ENCODE measurements at places on chromosomes 4 and X. TPM values are rescaled to one million over a fixed set of nuclear protein-coding genes. Genes with fewer than 3 reads are reported as not detected.

DNA sequence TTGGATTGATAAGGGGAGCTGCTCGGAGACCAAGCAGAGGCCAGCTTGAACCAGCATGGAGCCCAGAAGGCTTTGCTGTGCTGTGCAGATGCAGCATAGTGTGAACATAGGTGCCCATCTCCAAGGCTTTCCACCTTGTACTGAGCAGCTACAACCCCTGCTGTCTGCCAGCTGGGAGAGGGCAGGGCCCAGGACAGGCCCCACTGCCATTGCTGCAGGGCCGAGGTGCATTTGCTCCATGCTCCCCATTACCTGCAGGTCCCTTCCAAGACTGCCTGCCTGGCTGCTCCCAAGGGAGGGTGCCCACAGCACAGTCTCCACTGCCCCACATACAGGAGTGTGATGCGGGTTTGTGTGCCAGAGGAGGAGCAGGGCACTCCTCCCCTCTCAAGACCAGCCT lies 1016.0 kb upstream of the INTU start:
- DNase-seq: no peak

DNA sequence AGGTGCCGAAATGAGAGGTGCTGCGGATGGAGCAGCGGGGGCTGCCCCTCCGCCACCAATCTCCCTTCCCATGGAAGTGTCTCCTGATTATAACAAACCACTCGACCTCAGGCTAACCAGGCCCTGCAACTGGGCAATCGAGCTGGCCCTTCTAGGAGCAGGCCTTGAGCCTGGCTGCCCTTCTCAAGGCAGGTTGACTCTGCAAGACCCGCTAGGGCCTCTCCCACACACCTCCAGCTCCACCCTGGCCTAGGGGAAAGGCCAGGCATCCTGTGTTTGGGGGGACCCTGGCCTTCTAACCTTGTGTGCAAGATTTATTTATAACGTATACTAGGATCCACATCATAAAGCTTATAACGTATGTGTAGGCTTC lies 3.7 kb upstream of the BCOR start:
- DNase-seq: no peak

DNA sequence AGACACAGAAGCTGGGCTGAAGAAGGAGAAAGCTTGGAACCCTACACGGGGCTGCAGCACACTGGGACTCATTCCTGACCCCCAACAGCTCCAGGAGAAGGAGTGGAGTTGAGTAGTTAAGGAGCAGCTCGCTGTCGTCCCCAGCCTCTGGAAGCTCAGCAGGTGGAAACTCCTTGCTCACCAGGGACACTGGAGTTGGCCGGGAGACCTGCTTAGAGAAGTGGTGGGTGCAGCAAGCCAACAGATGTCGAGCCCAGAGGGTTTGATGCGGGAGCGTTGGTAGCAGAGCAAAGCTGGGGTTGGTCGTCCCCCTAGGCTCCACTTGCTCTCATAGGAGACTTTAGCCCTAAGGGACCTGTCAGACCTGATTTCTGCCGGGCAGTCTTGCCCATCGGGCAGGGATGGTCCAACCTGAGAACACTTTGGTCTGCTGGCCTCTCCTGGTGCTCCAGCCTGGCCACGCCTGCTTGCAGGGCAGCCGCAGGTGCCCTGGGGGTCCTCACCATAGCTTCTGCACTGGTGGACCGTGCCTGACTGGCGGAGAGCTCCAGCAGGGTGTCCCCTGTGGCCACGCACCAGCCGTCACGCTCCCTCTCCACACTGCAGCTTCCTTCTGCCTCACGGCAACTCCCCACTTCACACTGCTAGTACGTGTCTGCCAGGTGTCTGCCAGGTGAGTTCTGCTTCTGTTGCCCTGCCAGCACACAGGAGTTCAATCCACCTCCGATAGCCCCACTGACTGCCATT lies 353.7 kb downstream of the GASK1B start:
- peak; percentile 38 for DNase-seq

- DNase-seq: no peak
Measured at GRCh38 chrX:55135171-55135570, 46.4 kb downstream of the PAGE2 start.

GRCh38 chrX:31201503-31201902 lies 129.7 kb upstream of the FTHL17 start:
- DNase-seq: no peak

DNA sequence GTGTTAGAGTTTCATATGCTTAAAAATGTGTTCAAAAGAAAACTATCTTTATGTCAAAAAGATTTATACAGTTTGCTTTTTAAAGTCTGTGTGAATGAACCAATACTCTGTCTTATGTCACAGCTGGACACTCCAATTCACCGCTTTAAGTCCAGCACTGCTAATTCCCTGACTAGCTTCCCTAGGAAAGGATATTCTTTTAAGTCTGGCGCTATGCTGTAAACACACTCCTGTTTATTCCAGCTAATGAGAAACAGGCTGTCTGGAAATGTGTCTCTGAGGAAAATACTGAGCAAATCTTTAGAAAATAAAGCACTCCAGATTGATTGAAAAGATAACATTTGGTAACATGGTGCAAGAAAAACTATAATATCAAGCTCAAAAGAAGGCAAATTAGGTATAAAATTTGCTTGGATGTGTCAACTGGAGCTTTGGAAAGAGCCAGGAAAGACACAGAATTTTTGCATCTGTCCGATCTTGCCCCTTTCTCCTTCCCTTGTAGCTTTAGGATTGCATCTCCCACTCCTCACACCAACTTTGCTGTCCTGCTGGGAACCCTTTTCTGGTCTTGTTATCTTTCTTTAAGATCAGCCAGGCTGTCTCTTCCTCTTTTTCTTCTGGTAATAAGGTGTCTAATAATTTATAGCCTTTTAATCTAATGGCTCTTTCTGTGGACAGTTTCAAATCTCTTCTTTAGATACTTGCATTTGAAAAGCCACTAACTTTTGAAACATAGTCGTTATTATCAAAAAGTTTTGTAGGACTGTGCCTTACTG lies 40.9 kb upstream of the VEGFC start:
- DNase-seq: no peak

GRCh38 chr4:1137850-1138249 lies 24.5 kb upstream of the RNF212 start:
- DNase-seq: no peak

Gene ENAM
- total RNA-seq: 0.12 TPM

DNA sequence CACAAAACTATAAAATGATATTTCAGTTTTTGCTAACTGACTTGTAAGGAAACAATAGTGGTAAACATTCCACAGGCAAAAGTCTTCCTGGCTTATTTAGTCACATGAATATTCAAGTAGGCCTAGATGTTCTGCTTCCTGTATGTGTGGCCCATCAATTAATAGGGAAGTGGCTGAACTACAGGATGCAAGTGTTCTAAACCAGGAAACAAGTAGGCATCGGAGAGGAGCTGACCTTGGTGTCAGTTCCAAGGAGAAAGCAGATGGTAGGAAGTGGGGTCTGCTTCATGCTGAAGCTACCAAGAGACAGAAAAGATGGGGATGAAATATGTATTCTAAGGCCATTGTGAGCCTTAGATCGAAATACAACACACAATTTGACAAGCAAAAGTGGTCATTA lies 149.7 kb downstream of the ANTXR2 start:
- DNase-seq: no peak

DNA sequence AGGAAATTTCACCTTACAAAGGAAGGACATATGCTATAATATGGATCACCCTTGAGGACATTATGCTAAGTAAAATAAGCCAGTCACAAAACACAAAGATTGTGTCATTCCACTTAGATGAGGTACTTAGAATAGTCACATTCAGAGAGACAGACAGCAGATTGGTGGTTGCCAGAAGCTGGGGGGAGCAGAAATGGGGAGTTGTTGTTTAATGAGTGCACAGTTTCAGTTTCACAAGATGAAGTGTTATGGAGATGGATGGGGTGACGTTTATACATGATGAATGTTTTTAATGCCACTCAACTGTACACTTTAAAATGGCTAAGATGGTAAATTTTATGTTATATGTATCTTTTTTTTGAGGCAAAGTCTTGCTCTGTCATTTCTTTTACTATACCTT lies 14.8 kb upstream of the SPON2 start:
- DNase-seq: no peak

GRCh38 chr4:44662623-44663005 lies 11.2 kb upstream of the YIPF7 start:
- DNase-seq: no peak

DNA sequence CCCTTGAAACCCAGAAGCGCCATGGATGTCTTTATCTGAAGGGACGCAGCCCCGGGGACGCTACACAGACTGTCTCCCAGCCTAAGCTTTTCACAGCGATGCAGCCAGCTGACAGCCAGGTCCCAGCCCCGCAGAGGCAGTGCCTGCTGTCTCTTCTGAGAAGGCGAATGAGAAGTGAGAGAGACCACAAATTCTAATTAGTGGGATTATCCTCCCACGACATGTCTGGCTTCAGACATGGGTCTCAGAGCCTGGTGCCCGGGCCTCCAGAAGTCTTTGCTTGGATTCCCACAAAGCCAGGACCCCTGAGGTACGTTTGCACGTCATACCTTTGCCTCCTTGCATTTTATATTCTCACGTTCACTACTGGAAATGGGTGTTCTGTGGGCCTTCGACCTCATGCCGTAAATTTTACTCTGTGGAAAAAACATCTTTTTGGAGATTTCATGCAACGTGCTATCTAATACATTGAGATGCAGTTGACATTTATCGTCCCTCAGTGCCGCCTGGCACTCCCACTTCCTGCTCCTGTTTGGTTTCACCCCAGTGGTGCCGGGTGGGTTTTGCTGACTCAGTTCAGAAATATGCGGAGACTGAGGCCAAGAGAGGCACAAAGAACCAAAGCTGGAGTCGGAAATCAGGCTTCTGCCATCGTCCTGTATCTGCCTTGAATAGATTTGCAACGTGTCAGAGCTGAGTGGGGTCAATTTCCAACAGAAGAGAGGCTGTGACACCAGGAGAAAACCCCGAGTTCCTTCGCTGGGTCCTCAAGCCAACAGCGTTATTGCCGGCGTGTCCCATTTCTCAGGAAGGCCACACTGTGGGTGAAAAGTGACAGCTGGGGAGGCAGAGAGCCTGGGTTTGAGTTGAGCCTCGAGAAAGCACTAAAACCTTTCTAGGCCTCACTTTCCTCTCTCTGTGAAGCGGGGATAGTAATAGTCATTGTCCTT lies 114.4 kb downstream of the STK32B start:
- DNase-seq: no peak

GRCh38 chr4:84479663-84480062 lies 19.4 kb downstream of the NKX6-1 start:
- DNase-seq: no peak

GRCh38 chrX:71144651-71145050 lies at the start of gene NLGN3:
Gene NLGN3, plus strand, starts transcription at chrX:71144841. Its CDS starts 2,909 bp downstream, at chrX:71147750.
- DNase-seq: no peak

GRCh38 chr4:184648313-184649025 lies 778 bp downstream of the CASP3 start:
- peak; percentile 79 for DNase-seq

Gene PPP4R3C
- not detected for total RNA-seq

DNA sequence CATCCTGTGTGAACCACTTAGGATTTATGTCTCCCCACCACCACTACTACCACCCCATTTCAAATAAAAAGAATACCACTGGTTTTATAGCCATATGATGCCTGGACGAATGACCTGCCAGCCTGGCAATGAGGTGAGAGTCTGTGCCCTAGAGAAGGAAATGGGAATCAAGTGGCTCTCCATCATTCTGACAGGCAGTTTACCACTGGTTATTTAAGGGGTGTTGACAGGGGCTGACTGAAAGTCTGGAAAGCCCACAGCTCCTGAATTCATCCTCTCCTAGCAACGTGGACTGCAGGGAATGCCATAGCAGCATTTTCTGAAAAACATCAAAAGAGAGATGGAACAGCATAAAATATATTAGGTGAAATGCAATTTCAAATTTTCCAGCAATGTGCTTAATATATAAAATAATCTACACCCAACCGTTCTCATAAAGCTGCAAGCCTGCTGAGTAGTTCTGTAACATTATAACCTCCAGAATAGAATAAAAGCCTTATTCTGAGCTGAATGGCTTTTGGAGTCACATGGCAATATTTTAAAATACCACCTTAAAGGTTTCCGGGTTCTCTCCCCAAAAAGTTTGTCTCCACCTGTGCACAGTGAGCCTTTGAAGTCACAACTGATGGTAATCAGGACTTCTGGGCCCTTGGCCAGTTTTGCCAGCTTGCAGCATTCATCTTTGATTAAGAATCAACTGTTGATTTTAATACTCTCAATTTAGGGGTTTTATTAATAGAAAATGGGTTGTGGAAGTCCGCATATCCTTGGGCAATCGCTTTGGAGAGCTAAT lies 121.5 kb downstream of the DCTD start:
- no peak for DNase-seq

GRCh38 chr4:107561481-107561880 lies 158.6 kb downstream of the PAPSS1 start:
- DNase-seq: no peak

DNA sequence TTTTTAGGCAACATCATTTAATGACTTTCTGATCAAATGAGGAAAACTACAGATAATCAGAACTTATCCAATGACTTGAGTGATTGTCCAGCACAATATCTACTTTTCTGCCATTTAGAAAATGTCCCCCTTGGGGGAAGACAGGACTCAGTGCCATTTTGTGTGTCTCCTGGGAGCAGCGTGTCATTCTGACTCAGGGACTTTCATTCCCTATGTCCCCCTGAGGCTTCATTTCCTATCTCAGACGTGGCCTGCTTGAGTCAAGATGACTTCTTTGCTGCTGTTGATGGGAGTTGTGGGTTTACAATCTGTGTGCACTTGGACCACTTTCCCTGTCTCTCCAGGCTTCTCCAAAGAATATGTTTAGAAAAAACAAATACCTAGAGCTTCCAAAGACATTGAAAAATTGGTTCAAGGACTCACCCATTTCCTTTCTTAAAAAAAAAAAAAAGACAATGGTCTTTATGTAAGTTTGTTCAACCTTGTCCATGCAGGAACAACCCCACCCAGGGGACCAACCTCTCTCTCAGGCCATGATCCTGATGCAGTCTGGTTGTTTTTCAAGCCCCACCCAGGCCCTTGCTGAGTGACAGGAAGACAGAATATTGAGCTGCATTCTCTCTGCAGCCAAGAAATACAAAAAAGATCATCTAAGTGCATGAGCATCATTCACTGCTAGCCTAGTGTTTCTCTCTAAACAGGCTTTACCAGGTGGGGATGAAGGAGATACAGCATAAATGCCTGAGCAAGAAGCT lies 34.3 kb upstream of the TMEM154 start:
- no peak for DNase-seq

Gene FRG1
- total RNA-seq: 39.7 TPM

DNA sequence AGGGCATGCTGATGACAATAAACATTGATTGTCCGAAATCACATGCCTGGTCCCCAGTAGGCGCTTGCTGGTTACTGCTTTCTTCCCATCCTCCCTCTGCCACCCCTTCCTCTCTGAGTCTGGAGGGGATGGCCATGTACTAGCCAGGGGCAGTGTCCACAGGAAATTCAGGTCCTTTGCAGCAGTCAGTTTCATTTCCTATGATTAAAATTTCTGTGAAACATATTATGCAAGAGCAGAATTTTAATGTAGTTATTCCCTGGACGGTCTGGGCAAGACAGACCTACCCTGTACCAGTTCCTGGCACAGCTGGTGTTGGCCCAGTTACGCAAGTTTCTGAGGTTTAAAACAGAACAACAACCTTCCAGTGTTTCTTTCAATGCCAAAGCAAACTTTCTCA lies 28.2 kb upstream of the TLR2 start:
- peak; percentile 74 for DNase-seq

Gene SRPX
- 59.0 TPM for total RNA-seq

GRCh38 chrX:16920075-16920474 lies 26.4 kb upstream of the REPS2 start:
- no peak for DNase-seq

- no peak for DNase-seq
Measured at GRCh38 chr4:119602366-119602765, 26.2 kb downstream of the PDE5A start.

GRCh38 chr4:22179124-22179874 lies 230.7 kb upstream of the KCNIP4 start:
- DNase-seq: no peak
